ENCODE measurements at places on chromosomes 2 and 18.

DNA sequence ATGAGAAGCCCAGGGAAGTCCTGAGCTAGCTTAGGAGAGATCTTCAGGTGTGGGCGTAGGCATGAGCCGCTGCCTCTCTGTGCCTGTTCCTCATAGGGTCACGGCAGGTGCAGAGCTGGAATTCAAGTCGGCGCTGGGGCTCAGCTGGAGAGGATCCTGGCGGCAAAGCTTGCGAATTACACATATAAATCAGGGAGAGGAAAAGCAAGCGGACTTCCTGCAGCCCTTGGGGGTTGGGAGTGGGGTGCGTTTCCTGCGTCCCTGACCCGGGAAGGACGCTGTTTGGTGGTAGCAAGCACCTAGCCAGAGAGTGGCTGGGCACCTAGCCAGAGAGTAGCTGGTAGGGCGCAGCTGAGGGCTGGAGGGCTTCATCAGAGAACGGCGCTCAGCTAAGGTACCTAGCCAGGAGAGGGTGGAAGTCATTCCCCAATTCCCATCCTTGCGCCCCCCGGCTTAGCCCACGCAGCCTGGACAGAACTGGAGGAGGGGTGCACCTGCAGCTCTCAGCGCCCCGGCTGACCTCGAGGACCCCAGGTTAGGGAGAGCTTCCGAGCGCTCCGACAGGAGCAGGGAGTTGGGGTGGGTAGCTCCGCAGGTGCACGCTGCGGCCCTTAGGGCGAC, 459 bp upstream of the EFR3B start:
- DNase-seq, result peak; percentile 70
- H3K27me3 ChIP-seq, result no peaks in the 10 kb centered on the region
- H3K27ac ChIP-seq, result peak overlapping the region; percentile 81

GRCh38 chr2:26401739-26402541, at the start of gene DRC1:
TSS of gene DRC1 (plus strand) at chr2:26401920. CDS start at chr2:26401990, 70 bp downstream.
- DNase-seq, result peak; percentile 50
- no peaks in the 10 kb centered on the region for H3K36me3 ChIP-seq
- no peaks in the 10 kb centered on the region for H3K27me3 ChIP-seq

DNA sequence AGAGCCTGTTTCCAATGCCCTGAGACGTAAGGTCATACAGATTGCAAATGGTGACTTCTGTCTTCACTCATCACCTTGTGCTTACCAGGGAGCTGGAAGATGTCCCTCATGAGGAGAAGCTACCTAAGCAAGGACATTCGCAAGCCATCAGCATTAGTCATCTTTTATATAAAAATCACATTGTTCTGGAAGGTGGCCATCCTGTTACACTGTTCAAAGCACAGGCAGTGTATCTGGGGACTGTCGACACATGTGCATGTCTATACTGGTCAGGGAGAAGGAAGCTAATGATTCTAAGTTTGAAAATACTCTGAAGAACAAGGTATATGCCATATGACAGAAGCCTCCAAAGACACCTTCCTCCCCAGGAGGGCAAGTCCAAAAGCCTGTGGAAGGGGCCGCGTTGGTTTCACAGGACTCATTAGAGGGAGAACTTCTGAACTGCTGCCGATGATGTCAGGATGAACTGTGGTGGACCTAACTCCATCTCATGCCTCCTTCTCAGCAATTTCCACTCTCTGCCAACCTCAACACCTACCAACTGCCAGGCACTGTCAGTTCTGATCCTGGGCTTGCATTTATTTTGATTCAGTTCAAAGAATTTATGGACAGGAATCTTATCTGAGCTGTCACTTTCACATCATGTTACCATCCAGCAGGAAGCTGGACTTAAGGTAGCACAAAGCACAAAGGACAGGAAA, 39.4 kb downstream of the DNER start:
- no peak overlapping the region for H3K27ac ChIP-seq
- no peak for DNase-seq
- H3K4me1 ChIP-seq, result peaks cover 5% of the 10 kb centered on the region
- H3K36me3 ChIP-seq, result no peaks in the 10 kb centered on the region

GRCh38 chr2:96830044-96830562, 13.7 kb downstream of the ANKRD23 start:
- peak overlapping the region; percentile 87 for H3K27ac ChIP-seq
- H3K4me3 ChIP-seq, result no peak overlapping the region
- no peaks in the 10 kb centered on the region for H3K27me3 ChIP-seq
- DNase-seq, result no peak

DNA sequence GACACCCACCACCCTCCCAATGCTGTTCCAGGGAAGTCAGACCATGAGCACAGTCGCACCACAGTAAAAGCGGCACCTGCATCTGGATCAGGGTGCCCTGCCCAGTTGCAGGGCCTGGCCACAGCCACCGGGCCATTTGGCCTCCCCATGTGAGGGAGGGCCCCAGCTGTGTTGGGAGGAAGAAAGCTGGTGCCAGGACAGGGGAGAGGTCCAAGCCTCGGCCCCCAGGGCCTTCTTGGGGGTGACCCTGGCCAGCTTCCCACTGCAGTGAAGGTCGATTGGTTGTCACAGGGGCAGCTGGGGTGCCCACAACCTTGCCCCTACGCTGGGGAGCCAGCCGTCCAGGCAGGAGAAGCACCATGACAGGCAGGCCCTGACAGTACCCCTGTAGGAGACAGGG, 183.2 kb upstream of the RAB6C start:
- no peak for DNase-seq
- no peak overlapping the region for H3K27ac ChIP-seq
- no peaks in the 10 kb centered on the region for H3K27me3 ChIP-seq
- H3K4me3 ChIP-seq, result no peak overlapping the region
- no peaks in the 10 kb centered on the region for H3K36me3 ChIP-seq

DNA sequence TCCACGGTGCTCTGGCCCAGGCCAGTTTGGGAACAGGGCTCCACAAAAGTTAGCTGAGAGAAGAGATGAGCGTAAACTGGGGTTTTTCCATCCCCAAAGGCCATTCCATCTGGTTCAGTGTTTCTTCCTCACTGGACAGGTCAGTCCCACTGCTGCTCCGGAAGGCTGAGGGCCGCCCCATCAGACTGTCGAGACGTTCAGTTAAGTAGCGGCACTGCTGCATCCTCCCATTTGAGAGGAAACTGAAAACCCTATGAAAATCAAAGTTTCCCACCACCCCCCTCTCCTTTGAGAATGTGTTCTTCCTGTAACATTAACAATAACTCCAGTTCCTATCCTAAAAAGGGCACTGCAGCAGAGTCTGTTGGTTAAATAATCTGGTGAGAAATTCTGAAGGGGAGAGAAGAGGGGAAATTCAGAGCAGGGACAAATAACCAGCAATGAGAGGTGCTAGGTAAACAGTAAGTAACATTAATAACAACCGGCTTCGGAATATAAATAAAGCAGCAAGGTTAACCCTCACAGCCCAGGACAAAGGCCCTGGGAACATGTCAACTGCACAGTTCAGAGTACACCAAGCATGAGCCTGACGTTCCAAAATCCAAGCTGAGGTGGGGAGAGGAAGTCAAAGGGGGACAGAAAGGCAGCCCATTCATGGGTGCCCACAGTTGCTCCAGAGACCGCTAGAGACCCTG, 55.4 kb downstream of the UXS1 start:
- H3K27me3 ChIP-seq, result no peaks in the 10 kb centered on the region
- no peak overlapping the region for H3K4me3 ChIP-seq

DNA sequence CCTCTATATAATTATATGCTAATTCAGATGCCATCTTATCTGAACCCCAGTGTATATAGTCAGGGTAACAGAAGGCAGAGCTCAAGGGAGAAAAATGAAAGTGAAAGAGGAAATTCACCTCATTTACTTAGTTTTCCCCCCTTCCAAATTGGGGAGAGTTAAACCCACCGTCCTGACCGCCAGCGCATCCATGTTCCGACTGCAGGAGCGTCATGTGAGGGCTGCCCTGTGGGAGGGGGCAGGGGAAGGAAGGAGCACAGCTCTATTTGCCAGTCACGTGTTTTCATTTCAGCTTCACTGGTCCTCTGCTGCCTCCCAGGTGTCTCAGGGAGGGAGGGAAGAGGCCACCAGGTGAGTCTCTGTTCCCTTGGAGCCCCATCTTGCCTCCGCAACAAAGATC, 13.2 kb downstream of the CNNM4 start:
- no peaks in the 10 kb centered on the region for H3K27me3 ChIP-seq
- H3K36me3 ChIP-seq, result no peaks in the 10 kb centered on the region
- no peak overlapping the region for H3K4me3 ChIP-seq
- peak overlapping the region; percentile 37 for H3K27ac ChIP-seq
- peak; percentile 26 for DNase-seq
- H3K4me1 ChIP-seq, result peaks cover 14% of the 10 kb centered on the region

DNA sequence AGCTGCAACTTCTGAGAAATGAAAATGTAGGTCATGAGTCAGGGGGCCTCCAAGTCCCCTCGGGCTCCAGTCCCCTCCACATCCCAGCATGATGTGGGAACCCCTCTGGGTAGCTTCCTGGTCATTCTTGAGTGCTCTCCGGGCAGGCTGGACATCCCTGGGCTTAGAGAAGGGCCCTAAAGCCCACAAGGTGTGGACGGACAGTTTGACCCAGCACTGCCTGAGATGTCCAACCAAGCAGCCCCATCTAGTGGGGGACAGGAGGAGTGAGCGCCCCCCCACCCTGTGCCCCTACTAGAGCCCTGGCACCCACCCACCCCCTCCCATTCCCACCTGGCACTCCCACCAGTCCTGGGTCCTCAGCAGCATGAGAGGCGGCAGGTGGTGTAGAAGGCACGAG, 46.0 kb downstream of the CYP27C1 start:
- DNase-seq, result no peak
- no peak overlapping the region for H3K27ac ChIP-seq
- H3K4me1 ChIP-seq, result no peaks in the 10 kb centered on the region
- no peak overlapping the region for H3K4me3 ChIP-seq

- no peaks in the 10 kb centered on the region for H3K27me3 ChIP-seq
- H3K4me3 ChIP-seq, result no peak overlapping the region
- no peak overlapping the region for H3K27ac ChIP-seq
Measured at GRCh38 chr2:64396551-64396950, 57.4 kb upstream of the LGALSL start.

- no peak overlapping the region for H3K4me3 ChIP-seq
- H3K27ac ChIP-seq, result no peak overlapping the region
- no peaks in the 10 kb centered on the region for H3K36me3 ChIP-seq
- H3K4me1 ChIP-seq, result no peaks in the 10 kb centered on the region
Measured at GRCh38 chr2:96525211-96525507, 11.4 kb upstream of the ARID5A start.

GRCh38 chr2:103616891-103617290, 855.1 kb downstream of the TMEM182 start:
- no peaks in the 10 kb centered on the region for H3K36me3 ChIP-seq
- H3K27me3 ChIP-seq, result no peaks in the 10 kb centered on the region
- no peaks in the 10 kb centered on the region for H3K4me1 ChIP-seq
- DNase-seq, result no peak
- H3K4me3 ChIP-seq, result no peak overlapping the region

GRCh38 chr2:98504381-98505109, 59.9 kb downstream of the INPP4A start:
- H3K4me3 ChIP-seq, result no peak overlapping the region
- H3K4me1 ChIP-seq, result peaks cover 15% of the 10 kb centered on the region
- no peaks in the 10 kb centered on the region for H3K36me3 ChIP-seq

DNA sequence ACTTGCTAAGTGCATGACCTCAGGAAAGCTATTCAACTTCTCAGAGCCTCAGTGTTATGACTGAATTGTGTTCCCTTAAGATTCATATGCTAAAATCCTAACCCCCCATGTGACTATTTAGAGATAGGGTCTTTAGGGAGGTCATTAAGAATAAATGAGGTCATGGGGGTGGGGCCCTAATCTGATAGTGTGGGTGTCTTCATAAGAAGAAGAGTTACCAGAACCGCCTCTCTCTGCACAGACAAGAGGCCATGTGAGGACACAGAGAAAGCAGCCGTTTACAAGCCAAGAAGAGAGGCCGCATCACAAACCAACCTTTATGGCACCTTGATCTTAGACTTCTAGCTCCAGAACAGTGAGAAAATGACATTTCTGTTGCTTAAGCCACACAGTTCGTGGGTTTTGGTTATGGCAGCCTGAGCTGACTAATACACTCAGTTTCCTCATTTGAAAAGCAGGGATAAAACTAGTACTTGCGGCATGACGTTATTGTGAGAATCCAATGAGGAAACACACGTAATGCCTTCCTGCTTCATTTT, 9.9 kb downstream of the SH2D6 start:
- H3K36me3 ChIP-seq, result no peaks in the 10 kb centered on the region
- H3K4me3 ChIP-seq, result no peak overlapping the region
- H3K4me1 ChIP-seq, result peaks cover 55% of the 10 kb centered on the region
- no peak overlapping the region for H3K27ac ChIP-seq
- H3K27me3 ChIP-seq, result no peaks in the 10 kb centered on the region

DNA sequence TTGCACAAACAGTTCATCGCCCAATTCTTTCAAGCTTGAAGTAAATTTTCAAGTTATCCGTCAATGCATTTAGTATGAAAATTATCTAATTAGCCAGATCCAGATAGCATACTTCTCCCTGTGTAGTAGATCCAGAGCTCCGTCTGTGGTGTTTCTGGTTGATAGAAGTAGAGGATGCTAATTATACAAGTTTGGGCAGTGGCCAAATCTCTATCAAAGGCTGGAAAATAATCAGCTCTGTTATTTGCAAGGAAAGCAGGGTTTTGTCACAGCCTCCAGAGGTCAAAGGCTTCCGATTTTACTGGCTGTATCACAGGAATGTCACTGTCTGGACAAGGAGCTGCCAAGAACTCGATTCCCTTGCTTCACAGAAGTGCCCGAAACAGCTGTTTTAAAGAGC, 28.6 kb downstream of the LRRC30 start:
- no peak for DNase-seq
- no peak overlapping the region for H3K27ac ChIP-seq
- H3K27me3 ChIP-seq, result no peaks in the 10 kb centered on the region
- no peak overlapping the region for H3K4me3 ChIP-seq
- H3K36me3 ChIP-seq, result no peaks in the 10 kb centered on the region
- peaks cover 5% of the 10 kb centered on the region for H3K4me1 ChIP-seq

DNA sequence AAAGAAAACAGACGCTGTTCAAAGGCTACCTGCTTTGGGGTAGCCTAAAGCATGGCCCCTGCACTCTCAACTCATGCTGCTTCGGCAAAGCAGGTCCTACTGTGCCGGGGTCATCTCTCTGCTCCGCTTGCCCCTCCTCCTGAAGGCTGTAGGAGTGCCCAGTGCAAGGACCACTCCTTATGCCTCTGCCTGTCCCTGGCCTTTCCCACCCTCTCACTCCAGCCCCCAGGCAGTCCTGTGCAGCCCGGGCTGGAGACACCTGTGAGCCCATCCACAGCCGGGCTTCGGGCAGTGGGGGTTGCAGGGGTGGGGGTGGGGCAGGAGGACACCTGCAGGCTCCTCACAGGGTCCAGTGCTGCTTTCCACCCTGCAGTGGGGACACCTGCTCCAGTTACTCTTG, 69.1 kb downstream of the ACKR3 start:
- H3K27me3 ChIP-seq, result no peaks in the 10 kb centered on the region
- peaks cover 25% of the 10 kb centered on the region for H3K4me1 ChIP-seq
- DNase-seq, result no peak
- H3K36me3 ChIP-seq, result no peaks in the 10 kb centered on the region
- H3K4me3 ChIP-seq, result no peak overlapping the region
